ENCODE measurements at places on chromosomes 3 and 15. TPM values are rescaled to one million over a fixed set of nuclear protein-coding genes. Genes with fewer than 3 reads are reported as not detected.
A peak's percentile ranks its signal among the peaks of the same experiment; 100 is the strongest.

DNA sequence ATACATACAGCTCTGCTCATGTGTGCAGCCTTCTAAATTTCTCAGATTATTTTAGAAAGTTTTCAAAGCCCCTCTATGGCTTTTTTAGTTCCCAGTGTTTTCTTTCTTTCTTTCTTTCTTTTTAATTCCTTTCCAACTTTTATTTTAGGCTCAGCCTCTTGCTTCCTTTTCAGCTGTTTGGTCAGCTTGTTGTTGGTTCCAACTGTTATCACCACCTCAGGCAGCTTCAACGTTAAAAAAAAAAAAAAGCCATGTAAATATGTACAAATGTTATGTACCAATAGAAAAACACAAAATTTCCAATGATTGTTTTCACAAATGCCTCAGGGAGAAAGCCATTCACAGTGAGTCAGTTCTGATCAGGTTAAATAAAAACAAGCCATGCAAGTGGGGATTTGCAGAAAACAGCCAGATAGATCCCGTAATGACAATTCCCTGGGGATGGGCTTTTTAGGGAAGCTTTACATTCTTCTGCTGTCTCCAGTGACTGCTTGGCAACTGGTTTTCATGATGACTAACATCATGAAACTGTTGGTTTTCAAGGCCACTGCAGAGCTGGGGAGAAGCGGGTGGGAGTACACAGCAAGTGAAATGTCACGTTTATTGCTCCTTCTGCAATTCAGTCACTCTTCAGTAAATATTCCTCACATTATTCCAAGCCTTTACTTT lies 908.4 kb downstream of the EPHA3 start:
- no peaks in the 10 kb centered on the region for H3K36me3 ChIP-seq
- no peak for DNase-seq
- H3K27me3 ChIP-seq = no peaks in the 10 kb centered on the region
- no peaks in the 10 kb centered on the region for H3K4me1 ChIP-seq

- H3K27ac ChIP-seq = no peak overlapping the region
- no peaks in the 10 kb centered on the region for H3K4me1 ChIP-seq
- H3K27me3 ChIP-seq = no peaks in the 10 kb centered on the region
- peak; percentile 14 for DNase-seq
- no peak overlapping the region for H3K4me3 ChIP-seq
Measured at GRCh38 chr15:92205255-92205739, 188.4 kb upstream of the ST8SIA2 start.

DNA sequence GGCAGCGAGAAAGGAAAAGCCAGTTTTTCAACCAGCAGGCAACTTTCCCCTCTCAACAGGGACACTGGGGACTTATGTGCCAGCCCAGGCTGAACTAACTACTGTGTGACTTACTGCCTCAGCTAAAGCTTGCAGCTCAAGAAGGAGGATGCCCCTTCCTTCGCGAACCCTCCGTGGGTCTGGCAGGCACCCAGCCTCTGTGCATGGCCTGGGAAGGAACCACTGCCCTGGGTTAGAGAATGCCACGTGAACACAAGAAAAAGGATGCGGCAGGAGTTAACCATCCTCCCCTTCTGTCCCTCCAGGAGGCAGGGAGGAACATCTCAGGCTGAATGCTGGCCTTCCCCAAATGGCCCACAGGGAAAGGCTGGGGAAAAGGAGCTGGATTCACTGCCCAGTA lies 29.0 kb downstream of the CHDH start:
- H3K27me3 ChIP-seq = no peaks in the 10 kb centered on the region
- no peak overlapping the region for H3K4me3 ChIP-seq
- no peak for DNase-seq
- H3K36me3 ChIP-seq = no peaks in the 10 kb centered on the region
- H3K27ac ChIP-seq = no peak overlapping the region

- H3K4me1 ChIP-seq = no peaks in the 10 kb centered on the region
- H3K36me3 ChIP-seq = no peaks in the 10 kb centered on the region
- no peaks in the 10 kb centered on the region for H3K27me3 ChIP-seq
Measured at GRCh38 chr15:40307421-40308211, at the start of gene PLCB2. PLCB2 (minus strand) TSS chr15:40307935; CDS start chr15:40307672, 263 bp downstream.

DNA sequence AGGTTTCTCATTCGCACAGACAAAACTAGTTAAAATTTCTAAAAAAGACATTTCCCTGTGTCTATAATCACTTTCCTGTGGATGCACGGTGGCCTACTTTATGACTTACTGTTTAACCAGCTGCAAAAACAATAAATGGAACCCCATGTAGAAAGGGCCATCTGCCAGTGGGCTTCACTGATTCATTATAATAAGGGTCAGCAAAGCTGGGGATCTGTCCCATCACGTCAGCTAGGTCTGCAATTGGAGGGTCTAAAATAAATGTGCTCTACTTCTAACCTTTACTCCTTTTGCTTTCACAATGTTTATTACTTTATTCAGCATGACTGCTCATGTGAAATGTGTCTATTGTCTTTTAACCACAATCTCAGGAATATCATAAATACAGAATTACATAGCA lies 43.1 kb upstream of the NMD3 start:
- no peak overlapping the region for H3K27ac ChIP-seq
- H3K27me3 ChIP-seq = no peaks in the 10 kb centered on the region
- H3K4me3 ChIP-seq = no peak overlapping the region
- DNase-seq = no peak

GRCh38 chr3:185658504-185658912 lies 72.4 kb downstream of the SENP2 start:
- DNase-seq = peak; percentile 65
- H3K27ac ChIP-seq = peak overlapping the region; percentile 81
- H3K4me3 ChIP-seq = no peak overlapping the region
- H3K4me1 ChIP-seq = peaks cover 16% of the 10 kb centered on the region
- H3K27me3 ChIP-seq = no peaks in the 10 kb centered on the region

DNA sequence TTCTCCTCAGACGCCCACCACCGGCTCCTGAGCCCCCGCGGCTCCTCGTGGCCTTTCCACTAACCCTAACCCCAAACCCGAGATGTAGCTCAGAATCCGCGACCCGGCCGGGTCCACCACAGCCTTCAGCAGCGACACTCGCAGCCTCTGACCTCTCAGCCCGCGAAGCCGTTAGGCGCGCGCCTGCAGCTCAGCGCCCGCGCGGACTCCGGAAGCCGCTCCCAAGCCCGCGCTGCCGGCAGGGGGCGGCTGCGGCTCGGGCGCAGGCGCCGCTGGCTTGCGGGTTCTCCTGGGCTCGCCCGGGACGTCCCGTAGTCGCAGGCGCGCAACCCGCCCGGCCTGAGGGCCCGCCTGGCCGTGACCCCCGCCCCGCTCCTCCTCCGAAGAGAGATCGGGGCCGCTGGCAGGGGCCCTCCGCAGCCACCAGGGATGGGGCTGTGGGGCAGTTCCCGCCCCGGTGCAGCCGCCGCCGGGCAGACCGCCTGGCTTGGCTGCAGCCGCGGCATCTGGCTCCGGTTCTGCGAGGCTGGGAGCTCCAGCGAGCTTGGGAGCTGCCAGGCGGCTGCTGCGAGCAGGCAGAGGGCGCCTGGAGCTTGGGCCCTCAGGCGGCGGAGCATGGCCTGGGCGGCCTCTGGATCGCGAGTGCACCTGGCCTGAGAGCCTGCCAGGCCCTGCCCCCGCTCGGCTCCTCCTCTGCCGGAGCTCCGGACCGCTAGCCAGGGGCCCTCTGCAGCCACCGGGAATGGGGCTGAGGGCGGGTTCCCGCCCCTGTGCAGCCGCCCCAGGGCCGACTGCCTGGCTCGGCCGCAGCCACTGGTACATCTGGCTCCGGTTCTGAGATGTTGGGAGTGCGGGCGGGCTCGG lies 120.7 kb downstream of the LMLN start:
- peak overlapping the region; percentile 37 for H3K4me3 ChIP-seq
- H3K27ac ChIP-seq = no peak overlapping the region
- DNase-seq = peak; percentile 77
- no peaks in the 10 kb centered on the region for H3K36me3 ChIP-seq
- H3K27me3 ChIP-seq = peaks cover 94% of the 10 kb centered on the region
- peaks cover 16% of the 10 kb centered on the region for H3K4me1 ChIP-seq

GRCh38 chr15:93179700-93180102 lies 90.7 kb upstream of the RGMA start:
- H3K27me3 ChIP-seq = no peaks in the 10 kb centered on the region
- DNase-seq = no peak
- H3K27ac ChIP-seq = no peak overlapping the region

The GJD2 gene
- not detected for total RNA-seq

The XIRP1 gene
- not detected for total RNA-seq

The IQCF5 gene
- not detected for total RNA-seq
